Fibroblast of skin of left quadriceps (primary cell): ENCODE measurements at places on chromosomes 13 and 19.
A peak's percentile ranks its signal among the peaks of the same experiment; 100 is the strongest.

- DNase-seq, result no peak
These were observed 1449.8 kb upstream of the MIR17HG start for GRCh38 chr13:89897681-89898080.

- no peak for DNase-seq
These were observed 12.0 kb downstream of the RDH13 start for GRCh38 chr19:55050749-55051532.

DNA sequence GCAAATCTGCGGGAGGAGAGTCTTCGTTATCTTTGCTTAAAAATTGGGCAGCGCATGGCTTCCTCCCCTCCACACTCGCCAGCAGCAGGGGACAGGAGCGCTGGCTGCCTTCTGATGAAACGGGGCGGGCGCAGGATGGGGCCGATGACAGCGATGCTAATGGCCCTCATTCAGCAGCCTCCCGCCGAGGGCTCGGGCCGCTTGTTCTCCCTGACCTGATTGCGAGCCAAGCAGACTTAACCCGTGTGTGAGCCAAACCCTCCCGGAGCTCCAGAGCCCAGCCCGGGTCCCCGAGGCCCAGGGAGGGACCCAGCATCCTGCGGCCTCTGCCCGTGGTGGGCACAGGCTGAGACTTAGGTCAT is 90.3 kb downstream of the KDM4B start:
- DNase-seq, result no peak

DNA sequence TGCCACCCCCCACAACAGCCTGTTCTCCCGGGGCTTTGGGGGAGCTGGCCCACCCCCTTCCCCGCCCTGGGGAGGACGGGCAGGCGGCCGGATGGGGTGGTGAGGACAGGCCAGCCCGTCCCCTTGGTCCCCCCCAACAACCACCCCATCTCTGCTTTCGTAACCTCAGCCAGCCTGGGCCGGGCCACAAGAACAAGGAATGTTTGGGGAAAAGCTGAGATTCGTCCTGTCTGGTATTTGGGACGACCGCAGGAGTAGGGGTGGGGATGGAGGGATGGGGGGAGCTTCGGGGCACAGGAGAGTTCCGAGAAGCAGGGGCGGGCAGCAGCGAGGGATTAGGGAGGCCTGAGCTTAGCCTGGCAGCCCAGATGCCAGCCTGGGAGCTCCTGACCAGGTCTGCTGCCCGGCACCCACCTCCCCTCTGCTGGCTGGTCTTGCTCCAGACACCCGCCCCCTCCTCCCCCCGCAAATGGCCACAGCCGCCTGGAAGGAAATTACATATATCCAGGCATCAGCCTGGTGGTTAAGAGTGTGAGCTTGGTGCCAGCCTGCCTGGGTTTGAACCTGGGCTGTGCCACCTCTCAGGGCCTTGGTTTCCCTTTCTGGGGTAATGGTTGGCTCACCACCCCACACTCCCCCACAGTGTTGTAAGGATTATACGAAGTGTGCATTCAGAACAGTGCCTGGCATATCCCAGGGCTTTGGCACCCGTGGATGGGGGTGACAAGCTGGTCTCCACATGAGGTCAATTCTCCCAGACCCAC is at the start of gene PODNL1:
PODNL1 (minus strand) TSS at position 117 of the 764 bp plus-strand sequence. CDS start 236 bp downstream, outside the sequence.
- DNase-seq, result peak; percentile 78

GRCh38 chr19:1108291-1109031 is 4.7 kb downstream of the GPX4 start:
- no peak for DNase-seq

DNA sequence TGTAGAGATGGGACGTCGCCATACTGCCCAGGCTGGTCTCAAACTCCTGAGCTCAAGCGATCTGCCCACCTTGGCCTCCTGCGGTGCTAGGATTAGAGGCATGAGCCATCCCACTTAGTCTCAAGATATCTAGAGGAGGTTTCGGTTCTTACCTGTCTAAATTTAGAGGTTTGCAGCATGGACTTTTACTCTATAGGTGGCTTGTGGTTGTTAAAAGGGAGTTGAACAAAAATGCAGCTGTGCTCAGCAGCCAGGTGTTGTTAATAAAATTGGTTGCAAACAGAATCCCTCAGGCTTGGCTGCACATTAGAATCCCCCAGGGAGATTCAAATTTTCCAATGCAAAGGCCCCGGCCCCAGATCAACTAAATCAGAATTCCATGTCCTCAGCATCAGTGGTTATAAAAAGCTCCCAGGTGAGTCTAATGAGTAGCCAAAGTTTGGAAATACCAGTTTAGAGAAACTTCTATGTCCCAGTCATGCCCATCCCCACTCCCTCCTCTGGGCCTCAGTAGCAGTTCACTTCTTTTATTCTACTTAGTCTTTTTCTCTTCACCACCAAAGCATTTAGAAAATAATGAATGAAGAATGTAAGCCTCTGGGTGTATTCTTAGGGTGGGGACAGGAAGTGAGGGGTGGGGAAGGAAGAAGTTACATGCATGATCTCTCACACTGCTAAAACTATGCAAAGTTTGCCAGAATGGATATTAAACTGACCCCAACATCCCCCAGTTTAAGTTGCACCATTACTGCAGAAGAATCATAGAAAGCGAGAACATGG is 471.0 kb downstream of the COG6 start:
- no peak for DNase-seq

DNA sequence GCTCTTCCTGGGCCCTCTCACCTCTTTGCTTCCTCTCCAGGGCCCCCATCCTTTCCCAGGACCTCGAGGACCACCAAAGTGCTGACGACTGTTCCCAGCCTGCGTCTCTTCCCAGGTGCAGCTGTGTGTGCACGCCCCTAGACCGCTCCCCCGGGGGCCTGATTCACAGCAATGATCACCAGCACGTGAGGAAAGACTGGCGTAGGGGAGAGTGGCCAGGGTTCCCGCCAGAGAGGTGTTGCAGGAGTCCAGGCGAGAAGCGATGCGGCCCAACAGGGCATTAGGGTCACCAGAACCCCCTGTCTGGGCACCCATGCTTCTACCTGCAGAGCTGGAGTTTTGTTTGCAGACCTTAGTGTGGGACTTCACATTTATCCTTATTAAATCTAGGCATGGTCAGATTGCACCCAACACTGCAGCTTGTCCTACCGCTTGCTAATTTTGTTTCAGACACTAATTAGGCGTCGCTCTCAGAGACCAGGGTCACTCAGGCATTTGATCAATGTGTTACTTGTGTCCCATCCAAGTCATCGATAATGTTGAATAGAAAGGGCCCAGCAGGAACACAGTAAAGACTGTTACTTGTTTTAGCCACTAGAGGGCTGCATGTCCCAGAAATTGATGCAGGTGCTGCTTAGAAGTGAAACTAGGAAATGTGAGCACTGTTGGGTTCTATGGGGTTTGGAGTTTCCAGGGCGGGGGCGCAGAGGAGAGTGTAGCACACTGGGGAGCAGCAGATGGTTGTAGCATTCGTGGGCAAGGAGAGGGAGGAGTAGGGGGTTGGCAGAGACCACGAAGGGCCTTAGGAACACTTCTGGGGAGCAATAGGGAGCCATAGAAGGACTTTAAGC is 53.2 kb downstream of the CDADC1 start:
- peak; percentile 54 for DNase-seq

DNA sequence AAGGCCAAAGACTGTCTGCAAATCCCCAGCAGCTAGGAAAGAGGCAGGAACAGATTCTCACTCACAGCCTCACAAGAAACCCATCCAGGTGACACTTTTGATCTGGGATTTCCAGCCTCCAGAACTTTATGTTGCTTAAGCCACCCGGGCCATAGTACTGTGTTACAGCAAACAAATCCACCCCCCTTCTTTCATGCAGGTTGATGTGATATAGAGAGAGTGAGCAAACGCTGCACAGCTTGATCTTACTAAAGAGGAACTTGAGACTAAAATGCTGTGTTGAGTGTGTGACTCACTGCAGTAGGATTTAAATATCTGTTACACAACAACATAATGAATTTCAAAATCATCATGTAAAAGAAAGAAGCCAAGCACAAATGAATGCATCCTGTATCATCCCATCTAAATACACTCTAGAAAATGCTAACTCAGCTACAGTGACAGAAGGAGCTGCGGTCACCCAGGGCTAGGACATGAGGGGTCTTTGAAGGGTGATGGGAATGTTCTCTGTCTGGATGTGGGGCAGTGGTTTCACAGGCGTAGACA is 32.2 kb downstream of the RCBTB2 start:
- peak; percentile 81 for DNase-seq

DNA sequence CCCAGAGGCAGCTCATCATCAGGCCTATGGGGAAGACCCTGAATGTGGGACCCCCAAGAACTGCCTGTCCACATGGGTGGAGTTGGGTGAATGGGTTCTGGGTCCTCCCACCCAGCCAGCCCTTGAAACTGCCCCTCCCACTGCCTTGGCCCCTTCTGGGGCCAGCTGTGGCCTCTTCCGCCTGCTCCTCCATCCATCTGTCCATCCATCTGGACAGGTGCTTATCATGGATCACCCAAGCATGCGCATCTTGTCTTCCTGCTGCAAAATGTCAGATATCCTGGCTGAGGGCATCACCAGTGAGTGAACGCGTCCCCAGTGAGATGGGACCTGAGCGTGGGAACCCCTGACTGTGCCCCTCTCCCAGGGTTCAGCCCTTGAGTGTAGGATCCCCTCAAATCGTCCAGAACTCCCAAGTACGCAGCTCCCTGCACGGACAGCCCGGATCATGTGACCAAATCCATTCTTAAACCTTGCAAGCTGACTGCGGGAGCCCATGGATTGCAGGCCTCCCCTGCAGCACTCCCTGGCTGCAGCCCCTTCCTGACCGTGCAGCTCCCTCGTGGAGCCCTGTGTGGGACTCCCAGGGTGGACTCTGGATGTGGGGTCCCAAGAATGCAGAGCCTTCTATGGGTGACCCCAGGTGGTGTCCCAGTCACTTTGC is 2.0 kb downstream of the STXBP2 start:
- DNase-seq, result no peak

- DNase-seq, result no peak
These were observed 161.2 kb upstream of the RNF113B start for GRCh38 chr13:98338310-98338709.

- DNase-seq, result peak; percentile 53
These were observed 7.3 kb downstream of the OPA3 start for GRCh38 chr19:45577111-45577905.

DNA sequence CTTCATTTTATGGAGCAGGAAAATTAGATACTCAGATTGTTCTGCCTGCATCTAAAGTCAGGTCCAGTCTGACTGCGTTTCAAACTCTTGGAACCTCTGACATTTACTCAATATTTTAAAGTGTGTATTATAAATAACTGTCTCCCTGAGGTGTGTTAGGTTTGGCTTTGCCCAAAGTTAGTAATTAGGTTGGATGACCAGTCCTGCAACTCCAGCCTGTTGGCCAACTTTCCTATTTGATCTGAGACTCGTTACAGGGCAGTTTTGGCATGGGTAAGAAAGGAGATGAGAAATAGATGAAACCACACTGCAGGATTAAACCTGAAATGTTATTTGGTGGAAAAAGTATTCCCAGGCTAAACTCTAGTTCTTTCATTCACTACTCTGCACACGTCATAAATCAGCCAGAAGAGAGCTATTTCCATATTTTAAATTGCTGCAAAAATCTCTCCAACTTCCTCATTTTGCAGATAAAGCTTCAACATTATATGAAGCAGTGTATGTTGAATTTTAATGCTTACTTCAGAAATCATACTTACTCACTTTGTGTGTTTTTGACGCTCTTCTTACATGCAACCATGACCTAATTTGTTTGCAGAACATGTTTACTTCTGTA is 357.1 kb downstream of the DCT start:
- DNase-seq, result no peak

DNA sequence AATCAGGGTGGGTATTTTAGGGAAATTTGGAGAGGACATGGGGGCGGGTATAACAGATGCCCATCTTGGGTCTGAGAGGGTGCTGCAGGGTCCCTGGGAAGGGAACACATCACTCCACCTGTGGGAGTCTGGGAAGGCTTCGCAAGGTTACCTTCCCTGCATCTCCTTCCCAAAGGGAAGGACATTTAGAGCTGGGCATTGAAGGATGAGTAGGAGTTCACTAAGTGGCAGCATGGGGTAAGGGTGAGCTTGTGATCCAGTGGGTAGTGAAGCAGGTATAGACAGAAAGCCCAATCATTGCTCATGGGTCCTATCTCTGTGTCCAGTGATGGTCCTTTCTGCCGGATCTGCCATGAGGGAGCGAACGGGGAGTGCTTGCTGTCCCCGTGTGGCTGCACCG is 13.2 kb downstream of the MARCHF2 start:
- DNase-seq, result no peak

GRCh38 chr13:48542581-48543341 is 9.9 kb upstream of the RCBTB2 start:
- DNase-seq, result no peak

GRCh38 chr13:112442483-112443090 is 66.4 kb downstream of the SPACA7 start:
- no peak for DNase-seq

DNA sequence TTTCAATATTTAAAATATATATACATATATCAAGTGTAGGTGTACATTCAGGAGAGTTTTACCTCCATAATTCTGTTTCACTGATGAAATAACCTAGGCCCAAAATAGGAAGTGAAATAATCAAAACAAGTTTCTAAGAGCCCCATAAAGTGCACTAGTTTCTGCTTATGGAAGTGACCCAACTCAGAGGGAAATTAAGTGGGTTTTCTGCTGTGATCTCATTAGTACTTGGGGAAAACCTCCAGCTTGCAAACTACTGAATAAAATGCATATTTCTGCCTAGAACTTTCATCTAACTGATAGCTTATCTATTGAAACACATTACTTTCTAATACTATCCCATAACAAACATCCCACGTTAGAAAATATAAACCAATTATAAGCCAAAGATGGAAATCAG is 45.4 kb upstream of the MIR17HG start:
- no peak for DNase-seq

GRCh38 chr19:45935267-45935666 is 20.7 kb upstream of the NANOS2 start:
- no peak for DNase-seq

DNA sequence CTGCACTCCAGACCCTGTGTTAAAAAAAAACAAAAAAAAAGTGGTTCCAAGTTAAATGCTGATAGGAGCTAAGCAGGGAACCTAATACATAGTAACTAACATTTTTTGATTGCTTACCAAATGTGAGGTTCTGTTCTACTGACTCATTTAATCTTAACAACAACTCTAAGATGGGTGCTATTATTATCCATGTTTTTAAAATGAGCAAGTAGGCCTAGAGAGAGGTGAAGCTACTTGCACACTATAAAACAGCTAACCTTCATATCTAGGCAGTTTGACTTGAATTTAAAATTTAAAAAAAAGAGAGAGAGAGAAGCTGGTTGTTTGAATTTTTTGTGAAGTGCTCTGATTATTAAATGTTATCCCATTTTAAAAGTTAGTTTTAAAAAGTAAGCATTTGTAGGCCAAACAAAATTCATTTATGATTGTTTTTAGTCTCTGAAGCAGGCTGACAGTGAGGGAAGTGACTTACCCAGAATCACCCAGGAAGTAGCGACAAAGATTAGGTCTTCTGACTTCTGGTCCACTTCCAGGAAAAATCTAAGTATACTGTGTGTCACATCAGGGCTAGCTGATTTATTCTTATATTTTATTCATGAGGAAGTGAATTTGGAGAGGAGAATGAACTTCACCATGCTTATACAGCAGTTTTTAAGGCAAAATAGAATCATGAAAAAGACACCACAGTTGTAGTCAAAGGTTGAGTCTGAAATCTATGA is 2.4 kb downstream of the SIGLECL1 start:
- DNase-seq, result no peak
